Glutamatergic neuron (in vitro differentiated cells): ENCODE measurements at places on chromosomes 12 and 14.

GRCh38 chr14:100899884-100900771, 3.4 kb downstream of the RTL1 start:
- no peak for DNase-seq

DNA sequence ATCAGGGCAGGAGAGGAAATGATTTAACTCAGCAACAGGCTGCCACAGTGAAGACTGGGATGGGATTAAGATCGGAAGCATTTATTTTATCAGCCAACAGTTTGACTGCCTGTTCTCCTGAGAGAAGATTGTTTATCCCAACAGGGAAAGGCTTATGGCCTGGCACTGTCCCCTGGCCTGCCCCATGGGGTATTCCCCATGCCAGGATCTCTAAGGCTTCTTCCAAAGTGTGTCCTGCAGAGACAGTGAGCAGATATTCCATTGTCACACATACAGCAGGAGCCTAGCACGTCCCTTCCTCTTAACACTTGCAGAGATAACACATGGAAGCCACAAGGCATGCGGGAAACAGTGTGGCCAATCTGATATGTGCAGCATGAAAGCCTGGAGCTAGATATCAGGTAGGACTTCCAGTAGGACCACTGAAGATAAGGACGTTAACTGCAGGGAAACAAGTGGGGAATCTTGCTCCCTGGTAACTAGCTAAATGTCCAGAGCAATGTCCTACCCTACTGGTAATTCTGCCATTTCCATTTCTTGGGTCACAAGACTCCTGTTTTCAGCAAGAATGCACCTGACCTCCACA, 48.2 kb downstream of the IQSEC3 start:
- no peak for DNase-seq

DNA sequence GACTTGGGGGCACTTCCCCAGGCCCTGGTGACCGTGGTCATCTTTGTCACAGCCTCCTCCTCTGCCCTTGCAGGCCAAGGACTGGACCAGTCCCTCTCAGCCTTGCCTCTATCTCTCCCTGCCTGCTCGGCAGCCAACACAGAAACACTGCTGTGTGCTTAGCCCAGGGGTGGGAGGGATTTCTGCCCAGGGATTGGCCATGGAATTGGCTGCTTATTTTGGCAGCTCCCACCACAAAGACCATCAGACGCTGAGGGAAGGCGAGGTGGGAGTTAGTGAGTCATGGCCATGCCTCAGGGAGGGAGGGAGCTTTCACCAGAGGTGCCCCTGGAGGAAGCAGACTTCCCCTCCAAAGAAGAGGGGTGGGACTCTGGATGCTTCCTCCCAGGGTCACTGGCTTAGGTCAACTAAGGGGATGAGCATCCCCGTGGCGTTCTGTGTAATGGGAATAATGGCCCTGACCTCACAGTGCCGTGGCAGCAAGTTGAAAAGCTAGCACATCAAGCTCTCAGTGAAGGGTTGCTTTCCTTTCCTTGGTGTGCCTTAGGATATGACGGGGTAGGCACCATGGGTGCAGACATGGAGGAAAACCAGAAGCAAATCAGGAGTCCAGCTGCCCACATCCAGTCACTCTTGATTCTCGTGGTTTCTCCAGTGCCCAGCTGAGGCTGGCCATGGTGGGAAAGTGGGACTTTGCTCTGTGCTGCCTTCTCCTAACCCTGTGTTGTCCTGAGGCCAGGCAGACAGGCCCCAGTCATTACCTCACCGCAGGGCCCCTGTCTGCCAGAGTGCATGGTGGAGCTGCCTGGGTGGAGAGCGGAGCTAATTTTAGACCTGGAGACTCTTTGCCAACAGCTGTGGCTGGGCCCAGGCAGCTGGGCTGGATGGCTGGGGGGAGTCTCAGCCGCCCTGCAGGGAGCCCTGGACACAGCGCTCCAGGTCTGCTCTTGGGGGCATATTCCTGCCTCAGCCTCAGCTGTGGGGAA, 21.4 kb downstream of the B4GALNT3 start:
- peak; percentile 27 for DNase-seq

DNA sequence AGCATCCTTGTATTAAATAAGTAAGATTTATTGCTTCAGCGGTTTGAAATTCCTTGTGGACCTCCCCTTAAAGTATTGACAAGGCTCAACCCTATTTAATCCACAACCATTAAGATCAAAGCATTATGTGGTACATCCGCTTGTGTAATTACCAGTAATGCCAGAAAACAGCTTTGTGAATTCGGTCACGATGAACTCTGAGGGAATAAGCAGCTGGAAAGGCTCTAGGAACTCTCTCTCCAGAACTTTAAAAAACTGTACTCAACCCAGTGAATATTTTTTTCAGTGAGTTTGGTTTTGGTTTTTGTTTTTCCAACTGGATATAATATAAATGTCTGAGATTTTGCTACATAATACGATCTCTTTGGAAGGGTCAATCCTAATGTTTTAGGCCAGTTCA, 49.3 kb upstream of the DIO2 start:
- DNase-seq = no peak

GRCh38 chr12:7264538-7264937, 39.3 kb upstream of the ACSM4 start:
- DNase-seq = no peak

DNA sequence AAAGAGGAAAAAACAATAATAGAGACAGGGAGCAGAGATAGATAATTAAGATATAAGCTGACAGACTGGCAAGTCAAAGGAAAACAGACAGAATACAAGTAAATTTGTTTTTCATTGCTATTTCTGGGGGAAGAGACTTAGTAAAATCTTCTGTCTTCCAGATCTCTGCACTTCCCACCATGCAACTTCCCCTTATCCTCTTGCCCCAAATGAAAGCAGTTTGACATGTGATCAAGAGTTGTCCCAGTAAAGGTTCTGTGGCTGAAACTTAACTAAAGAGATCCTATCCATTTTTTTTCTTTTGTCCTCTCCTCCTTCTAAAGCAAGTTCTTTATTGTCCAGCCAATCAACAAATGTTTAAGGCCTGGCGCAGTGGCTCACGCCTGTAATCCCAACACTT, 1.5 kb upstream of the MLF2 start:
- DNase-seq = no peak

DNA sequence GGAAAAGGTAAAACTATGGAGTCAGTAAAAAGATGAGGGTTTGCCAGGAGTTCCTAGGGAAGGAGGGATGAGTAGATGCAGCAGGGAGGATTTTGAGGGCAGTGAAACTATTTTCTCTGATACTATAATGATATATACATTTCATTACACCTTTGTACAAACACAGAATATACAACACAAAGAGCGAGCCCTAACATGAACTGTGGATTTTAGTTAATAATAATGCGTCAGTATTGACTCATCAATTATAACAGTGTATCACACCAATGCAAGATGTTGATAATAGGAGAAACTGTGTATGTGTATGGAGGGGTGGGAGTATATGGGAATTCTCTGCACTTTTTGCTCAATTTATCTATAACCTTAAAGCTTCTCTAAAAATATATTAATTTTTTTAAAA, 404.3 kb upstream of the NOVA1 start:
- no peak for DNase-seq

GRCh38 chr12:1234073-1234472, 243.1 kb downstream of the ERC1 start:
- no peak for DNase-seq

DNA sequence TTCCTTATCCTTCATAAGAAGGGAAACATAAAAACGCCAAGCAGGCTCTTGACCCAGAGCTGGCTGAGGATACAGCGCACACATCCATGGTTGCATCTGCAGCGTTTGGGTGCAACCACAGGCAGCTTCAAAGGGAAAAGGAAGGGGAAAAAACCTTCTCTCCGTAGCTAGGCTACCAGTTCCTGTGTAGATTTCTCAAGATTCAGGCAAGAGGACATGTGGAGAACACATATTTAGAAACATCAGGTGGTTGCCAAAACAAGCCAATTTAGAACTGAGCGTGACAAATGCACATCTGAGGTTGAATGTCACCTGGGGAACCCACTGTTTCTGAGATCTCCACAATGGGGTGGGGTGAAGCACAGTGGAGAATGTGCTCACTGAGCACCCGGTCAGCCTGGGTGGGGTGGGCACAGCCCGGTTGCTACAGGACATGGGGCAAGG, 78.3 kb upstream of the BDKRB2 start:
- no peak for DNase-seq

DNA sequence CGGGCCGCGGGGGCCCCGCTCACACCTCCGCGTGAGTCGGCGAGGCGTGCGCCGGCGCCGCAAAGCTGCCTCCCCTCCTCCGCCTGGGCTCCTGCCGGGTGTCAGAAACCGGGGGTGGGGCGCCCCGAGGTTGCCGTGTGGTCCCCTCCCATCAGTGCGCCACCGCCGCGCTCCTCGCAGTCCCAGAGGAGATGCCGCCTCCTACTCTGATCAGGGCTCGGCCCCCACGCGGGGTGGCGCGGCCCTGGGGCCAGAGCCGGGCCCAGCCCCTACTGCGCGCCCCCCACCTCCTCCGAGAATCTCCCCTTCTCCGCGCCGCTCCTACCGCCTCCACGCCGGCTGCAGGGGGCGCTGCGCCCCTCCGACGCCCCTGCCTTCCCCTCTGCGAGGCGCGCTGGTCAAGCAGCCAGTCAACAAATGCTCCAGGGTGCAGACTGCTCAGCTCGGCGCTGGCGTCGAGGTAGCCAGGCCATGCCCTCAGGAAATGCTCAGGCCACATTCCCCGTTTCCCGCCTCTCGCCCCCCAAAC, 467 bp upstream of the JAG2 start:
- DNase-seq = peak; percentile 86
